Esophagus squamous epithelium (tissue), 5 donors: ENCODE measurements at places on chromosomes 1 and 21.

GRCh38 chr1:9753121-9753531, 70.6 kb downstream of the CLSTN1 start:
- DNase-seq = no peak

GRCh38 chr1:9835758-9836631, 12.2 kb upstream of the CLSTN1 start:
- DNase-seq = no peak

GRCh38 chr1:158819461-158820443, 11.4 kb upstream of the MNDA start:
- DNase-seq = no peak

GRCh38 chr1:212692774-212693644, 6.6 kb downstream of the BATF3 start:
- DNase-seq = no peak

DNA sequence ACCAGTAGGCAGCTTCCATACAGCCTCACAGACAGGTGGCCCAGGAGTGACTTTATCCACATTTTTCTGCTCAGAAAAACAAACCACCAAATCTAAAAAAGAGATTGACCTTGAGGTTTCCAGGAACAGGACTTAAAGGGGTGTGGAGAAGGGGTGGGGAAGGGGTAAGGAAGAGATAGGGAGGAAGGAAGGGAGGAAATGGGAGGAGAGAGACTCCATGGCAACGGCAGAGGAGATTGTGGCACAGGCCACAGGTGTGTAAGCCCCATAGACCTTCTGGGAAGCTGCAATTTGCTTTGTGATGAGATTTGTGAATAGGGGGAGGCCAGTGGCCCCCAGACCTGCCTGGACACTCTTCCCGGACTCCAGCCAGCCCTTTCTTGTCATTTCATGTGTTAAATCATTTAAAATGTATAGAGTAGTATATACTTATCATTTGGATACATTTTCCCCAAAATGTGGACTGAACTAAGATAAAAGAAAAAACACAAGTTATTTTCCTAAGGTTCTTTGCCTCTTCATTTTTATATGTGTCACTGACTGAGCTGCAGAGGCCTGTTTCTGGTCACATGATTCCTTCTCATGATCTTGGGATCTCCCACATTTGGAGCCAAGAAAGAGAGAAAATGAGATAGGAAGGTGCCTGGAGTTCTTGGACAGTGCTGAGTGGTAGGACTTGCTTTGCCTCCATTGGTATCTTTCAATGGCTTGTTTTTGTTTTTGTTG, 55.5 kb downstream of the CLIC6 start:
- DNase-seq = no peak

- DNase-seq = no peak
Measured at GRCh38 chr1:119409731-119410130, 5.2 kb upstream of the HSD3B2 start.

GRCh38 chr21:24323536-24323935, 1283.7 kb downstream of the MRPL39 start:
- DNase-seq = no peak

- DNase-seq = no peak
Measured at GRCh38 chr1:193222056-193222615, 35.7 kb upstream of the B3GALT2 start.

DNA sequence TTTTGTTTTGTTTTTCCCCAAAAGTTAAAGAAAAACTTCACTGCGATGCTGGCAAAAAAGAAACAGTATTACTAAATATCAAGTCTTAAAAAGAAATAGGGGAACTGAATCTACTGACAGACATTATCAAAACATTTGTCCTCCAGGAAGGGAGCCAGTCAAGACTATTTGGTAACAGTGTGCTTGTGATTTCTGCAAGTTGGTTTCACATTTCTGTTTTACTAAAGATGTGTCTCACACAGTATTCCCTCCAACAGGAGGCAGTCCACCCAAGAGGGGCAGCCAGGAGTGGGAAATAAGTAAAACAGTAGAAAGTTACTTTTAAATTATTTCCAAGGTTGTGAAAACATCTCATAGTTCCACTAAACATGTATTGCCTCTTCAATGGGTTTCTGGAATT, 74.4 kb upstream of the SDC3 start:
- DNase-seq = no peak

DNA sequence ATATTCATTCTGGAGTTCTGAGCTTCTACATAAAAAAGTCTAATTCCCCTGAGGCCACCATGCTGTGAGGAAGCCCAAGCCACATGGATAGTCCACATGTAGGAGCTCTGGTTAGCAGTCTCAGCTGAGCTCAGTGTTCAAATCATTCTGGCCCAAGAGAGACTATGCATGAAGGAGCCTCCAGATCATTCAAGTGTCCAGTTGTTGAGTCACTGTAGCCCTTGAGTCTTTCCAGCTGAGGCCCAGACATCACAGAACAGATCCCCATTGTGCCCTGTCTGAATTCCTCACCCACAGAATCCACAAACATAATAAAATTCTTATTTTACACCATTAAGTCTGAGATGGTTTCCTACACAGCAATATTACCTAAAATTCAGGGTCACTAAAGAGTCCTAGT, 107.0 kb upstream of the NGF start:
- no peak for DNase-seq

GRCh38 chr1:202018468-202019234, 8.3 kb downstream of the ELF3 start:
- DNase-seq = no peak

- no peak for DNase-seq
Measured at GRCh38 chr1:85376356-85376755, 88.6 kb downstream of the DDAH1 start.

DNA sequence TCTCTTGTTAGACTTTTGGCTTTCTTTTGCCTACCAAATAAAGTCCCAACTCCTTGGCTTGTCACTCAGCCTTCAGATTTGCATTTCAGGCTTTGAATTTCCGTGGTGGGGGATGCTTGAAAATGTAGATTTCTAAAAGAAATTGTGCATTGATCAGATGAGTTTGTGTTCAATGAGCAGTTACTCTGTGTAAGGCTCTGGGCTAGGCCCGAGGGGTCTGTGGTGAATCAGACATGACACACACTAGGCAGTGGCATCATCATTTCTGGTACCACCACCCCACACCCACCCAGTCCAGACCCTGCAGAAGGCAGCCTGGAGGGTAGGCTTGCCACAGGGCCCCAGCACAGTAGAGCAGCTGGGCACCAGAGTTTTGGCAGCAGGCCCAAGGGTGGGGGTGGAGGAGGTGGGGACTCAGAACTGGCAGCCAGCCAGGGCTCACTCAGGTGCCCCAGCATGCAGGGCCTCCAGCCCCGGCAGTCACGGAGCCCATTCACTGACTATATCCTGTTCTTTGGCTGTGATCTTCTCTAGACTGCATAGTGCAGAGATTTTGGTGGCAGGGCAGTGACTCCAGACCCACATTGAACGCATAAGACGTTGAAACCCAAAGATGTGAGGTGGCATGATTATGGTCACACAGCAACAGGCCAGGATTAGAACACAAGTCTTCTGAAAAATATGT, 97.2 kb upstream of the ARTN start:
- DNase-seq = no peak
